ENCODE measurements at places on chromosomes 4 and X.

DNA sequence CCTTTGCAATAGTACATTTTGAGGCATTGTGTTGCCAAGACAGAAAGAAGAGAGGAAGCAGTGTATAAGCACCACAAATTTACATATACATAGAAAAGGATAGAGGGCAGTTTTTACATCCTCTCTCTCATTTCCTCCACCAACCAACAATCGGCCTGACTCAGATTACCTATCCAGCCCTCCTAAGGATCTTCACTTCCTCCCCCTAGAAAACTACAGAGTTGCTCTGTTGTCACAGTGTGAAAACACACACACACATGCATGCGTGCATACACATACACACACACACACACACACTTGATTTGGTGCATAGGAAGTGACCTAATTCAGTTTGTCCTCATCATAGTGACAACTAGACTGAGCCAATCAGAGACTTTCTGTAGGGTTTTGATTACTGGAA is 98.8 kb upstream of the SPRY1 start:
- no peak for DNase-seq

GRCh38 chrX:130625386-130625785 is 223.6 kb downstream of the RBMX2 start:
- no peak for DNase-seq

GRCh38 chr4:95020521-95020920 is 262.8 kb downstream of the BMPR1B start:
- no peak for DNase-seq

DNA sequence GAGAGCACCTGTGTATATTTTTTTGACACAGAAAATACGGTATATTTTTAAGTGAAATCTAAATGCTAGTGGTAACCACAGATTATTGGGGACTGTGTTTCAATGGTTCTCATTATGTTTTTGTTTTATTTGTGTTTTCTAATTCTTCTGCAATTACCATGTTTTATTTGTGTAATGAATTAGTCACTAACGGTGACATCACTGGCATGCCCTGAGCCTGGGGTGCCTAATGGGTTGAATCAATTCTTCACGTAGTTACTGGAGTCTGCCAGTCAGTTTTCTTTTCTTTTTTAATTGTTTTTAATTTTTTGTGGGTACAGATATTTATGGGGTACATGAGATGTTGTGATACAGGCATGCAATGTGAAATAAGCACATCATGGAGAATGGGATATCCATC is 168.8 kb downstream of the RELL1 start:
- no peak for DNase-seq

DNA sequence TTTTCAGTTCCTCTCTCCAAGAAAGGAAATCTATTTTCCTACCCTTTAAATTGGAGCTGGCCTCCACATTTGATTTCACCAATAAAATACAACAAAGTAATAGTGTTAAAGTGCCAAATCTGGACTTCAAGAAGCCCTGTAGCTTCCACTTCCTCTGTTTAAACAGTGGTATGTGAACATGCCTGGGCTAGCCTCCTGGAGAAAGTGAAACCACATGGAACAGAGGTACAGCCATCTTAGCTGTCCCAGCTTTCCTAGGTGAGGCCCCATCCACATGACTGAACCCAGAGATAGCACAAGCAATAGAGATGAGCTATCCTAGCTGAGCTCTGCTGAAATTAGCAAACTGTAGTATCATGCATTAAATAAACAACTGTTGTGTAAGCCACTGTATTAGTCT is 131.8 kb upstream of the VCX start:
- DNase-seq: no peak

DNA sequence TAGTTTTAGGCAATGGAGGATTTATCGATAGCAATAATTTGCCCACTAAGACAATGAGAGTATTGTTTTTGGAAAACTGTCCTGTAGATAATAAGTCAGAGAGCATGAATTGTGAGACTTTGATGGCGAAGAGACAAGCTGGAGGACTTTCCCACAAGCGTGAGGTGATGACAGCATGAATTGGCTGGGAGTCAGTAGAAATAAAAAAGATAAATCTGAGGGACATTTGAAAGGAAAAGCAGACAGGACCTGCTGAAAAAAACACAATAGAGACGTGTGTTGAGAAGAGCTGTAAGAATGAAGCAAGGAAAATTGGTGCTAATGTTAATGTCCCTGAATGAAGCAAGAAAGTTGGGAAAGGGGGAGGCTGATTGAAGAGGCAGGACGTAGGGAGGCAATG is 233.5 kb downstream of the DCTD start:
- DNase-seq: no peak

DNA sequence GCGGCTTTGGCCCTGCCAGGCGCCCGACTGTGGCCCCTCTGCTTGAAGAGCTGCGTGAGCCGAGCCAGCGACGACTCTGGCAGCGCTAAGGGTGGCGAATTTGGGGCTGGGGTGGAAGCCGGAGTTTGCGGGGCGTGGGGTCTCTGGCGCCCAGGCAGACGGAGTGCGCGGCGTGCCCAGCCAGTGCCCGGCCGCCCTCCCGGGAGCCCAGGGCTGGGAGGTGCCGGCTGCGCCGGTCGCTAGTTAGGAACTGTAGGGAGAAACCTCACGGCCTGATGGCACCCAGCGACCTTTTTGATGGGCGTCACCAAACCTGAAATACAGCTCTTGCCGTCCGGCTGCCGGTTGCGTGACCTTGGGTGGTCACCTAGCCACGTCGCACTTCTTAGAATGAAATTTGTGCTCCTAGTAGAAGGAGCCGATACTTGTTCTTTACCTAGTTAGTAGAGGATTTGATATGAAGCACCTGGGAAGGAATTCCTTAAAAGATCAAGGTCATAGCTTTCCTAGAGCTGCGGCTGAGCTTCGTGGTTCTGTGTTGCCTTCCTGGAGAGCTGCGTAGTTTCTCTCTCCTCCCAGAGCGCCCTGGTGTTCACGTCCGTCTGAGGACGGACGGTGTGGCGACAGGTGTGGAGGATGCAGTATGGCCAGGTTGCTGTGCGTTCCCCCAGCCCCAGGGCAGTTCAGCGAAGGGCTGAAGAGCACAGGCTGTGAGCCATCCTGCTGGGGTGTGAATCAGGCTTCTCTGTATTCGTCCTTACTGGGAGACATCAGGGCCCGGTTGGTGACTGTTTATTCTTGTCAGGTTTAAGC is 680 bp downstream of the MAEA start:
- no peak for DNase-seq

DNA sequence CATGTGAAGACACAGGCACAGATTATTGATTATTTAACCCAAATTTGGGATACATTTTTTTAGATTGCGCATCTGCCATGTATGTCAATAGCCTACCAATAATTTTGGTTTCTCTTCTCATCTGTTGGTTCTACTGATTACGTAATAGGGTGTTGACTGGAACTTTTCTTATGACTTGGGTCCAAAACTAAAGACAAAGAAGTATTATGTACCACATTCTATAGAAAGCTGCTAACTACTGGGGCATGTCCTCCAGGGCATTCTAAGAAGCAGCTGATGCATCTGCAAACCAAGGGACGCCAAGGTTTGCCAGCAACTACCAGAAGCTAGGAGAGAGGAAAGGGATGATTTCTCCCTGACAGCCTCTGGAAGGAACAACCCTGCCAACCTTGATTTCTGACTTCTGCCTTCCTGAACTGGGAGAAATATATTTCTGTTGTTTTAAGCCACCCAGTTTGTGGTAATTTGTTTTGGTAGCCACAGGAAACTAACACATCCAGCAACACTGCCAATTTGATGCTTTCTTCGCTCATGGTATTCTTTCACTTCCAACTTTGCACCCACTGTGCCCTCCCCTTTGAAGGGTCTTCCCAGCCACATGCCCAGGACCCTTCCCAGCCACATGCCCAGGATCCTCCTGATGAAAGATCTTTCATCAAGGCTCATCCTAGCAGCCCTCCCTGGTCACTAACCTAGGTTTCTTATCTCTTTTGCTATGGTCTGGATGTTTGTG is 15.9 kb upstream of the TLR1 start:
- no peak for DNase-seq

- DNase-seq: no peak
Measured at GRCh38 chr4:4860600-4861389, 1.3 kb downstream of the MSX1 start.

- no peak for DNase-seq
Measured at GRCh38 chr4:85078016-85078415, 111.5 kb upstream of the WDFY3 start.

GRCh38 chr4:184402740-184403383 is 71.5 kb downstream of the IRF2 start:
- DNase-seq: no peak

GRCh38 chr4:140793291-140793690 is 37.1 kb upstream of the TBC1D9 start:
- no peak for DNase-seq

- DNase-seq: no peak
Measured at GRCh38 chr4:32022071-32022470, 1301.9 kb downstream of the PCDH7 start.

- DNase-seq: no peak
Measured at GRCh38 chrX:87975365-87975764, 457.8 kb downstream of the KLHL4 start.

DNA sequence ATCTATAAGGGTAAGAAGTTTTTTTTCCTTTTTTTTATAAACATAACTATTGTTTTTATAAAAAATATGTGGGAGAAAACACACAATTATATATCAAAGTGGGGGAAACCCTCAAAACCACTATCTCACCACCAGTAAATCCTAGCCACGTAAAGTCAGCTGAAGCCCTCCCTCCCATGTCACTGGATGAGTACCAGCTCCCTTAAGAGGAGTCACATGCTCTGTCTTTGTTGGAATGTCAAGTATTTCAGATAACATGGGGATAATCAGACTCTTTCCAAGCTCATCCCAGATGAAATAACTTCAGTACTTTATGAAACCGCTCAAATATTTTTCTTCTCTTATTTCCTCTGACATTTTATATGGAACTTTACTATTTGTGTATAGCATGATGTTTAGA is 2.4 kb downstream of the MYOZ2 start:
- DNase-seq: no peak

GRCh38 chr4:47349326-47349725 is 114.2 kb downstream of the COMMD8 start:
- no peak for DNase-seq

DNA sequence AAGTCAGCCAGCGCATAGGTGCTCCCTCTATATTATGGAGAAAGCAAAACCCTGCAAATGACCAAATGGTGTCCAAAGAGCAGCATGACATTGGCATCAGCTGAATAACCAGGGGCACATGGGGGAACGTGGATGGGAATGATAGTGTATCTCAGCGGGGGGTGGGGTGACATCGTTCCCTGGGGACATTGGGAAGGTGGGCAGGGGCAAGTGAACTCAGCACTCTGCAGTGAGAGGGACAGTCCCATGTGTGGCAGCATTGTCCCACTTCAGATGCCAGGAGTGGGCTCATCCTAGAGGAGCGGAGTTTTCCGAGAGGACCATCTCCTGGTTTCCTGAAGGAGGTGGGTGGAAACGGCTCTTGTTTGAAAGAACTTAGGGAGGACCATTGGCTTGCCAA is 64.8 kb downstream of the NELFA start:
- DNase-seq: no peak

DNA sequence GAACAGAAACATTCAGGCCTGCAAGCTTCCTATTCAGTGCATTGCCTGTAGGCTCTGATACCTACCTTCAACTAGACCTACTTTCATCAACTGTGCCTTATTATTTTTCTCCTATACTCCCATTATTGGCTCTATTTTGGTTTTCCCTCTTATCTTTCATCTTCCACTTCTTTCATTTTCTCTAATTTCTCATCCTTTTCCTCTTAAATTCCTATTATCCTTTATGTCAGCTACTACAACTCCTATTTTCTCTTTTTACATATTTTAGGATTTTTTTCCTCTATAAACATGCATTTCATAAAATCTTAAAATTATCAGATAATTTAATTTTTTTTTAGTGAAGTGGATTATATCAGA is 61.6 kb upstream of the PRDM8 start:
- DNase-seq: no peak

GRCh38 chr4:170001745-170002267 is 24.4 kb downstream of the MFAP3L start:
- no peak for DNase-seq

- DNase-seq: no peak
Measured at GRCh38 chrX:136725441-136726104, 55.2 kb downstream of the ARHGEF6 start.

GRCh38 chrX:123713841-123714240 is 19.0 kb downstream of the THOC2 start:
- DNase-seq: no peak

GRCh38 chrX:68488657-68489056 is 10.2 kb upstream of the YIPF6 start:
- no peak for DNase-seq

GRCh38 chr4:96093563-96093962 is 253.7 kb downstream of the PDHA2 start:
- DNase-seq: no peak

- no peak for DNase-seq
Measured at GRCh38 chrX:63661676-63662075, 123.3 kb downstream of the ARHGEF9 start.

GRCh38 chr4:106268786-106269185 is 47.2 kb downstream of the TBCK start:
- no peak for DNase-seq

DNA sequence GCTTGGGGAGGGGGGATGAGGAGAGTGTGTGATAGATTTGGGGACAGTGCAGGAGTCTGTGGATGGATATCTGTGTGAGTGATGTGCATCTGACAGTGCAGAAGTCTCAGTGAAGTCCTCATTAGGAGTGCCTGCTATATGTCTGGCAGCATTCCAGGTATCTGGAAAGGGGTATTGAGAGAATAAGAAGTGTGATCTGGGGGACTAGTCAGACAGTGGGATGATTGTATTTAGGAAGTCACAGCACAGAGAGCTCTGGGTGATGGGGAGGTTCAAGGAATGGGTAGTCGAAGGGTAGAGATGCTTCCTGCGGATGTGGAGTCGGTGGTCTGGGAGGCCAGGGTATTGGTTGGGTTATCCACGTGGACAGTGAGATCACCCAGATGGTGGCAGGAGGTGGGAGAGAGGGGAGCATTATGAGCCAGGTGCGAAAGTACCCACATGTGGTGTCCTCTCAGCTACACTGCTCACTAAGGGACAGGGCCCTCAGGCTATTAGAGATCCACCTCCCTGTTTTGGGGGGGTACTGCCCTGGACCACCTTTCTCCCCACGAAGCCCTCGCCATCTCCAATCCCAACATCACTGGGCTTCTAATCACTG is 9.8 kb downstream of the MAGED2 start:
- DNase-seq: no peak

- no peak for DNase-seq
Measured at GRCh38 chr4:162938738-162939485, 227.8 kb downstream of the NAF1 start.

GRCh38 chrX:148620023-148620422 is 119.6 kb downstream of the AFF2 start:
- no peak for DNase-seq

DNA sequence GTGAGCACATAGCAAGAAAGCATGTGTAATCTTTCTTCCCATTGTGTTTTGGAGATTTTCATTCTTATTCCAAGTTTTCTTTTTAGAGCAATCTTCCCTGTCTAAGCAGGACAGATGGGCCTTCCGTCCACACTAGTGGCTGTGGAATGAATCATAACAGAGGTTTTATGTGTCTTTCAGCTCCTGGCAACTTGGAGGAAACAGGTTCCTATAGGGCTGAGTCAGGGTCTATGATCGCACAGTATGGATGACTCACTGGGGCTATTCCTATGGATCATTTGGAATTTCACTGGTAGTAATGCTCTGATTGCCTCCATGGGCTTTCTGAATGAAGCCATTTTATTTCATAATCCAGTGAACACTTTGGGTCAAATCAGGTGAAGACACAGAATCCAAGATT is 51.8 kb upstream of the CBLL2 start:
- DNase-seq: no peak

Measured in activated gamma-delta T cell (primary cell).